ENCODE measurements at places on chromosomes 1 and 21. TPM values are rescaled to one million over a fixed set of nuclear protein-coding genes. Genes with fewer than 3 reads are reported as not detected.

DNA sequence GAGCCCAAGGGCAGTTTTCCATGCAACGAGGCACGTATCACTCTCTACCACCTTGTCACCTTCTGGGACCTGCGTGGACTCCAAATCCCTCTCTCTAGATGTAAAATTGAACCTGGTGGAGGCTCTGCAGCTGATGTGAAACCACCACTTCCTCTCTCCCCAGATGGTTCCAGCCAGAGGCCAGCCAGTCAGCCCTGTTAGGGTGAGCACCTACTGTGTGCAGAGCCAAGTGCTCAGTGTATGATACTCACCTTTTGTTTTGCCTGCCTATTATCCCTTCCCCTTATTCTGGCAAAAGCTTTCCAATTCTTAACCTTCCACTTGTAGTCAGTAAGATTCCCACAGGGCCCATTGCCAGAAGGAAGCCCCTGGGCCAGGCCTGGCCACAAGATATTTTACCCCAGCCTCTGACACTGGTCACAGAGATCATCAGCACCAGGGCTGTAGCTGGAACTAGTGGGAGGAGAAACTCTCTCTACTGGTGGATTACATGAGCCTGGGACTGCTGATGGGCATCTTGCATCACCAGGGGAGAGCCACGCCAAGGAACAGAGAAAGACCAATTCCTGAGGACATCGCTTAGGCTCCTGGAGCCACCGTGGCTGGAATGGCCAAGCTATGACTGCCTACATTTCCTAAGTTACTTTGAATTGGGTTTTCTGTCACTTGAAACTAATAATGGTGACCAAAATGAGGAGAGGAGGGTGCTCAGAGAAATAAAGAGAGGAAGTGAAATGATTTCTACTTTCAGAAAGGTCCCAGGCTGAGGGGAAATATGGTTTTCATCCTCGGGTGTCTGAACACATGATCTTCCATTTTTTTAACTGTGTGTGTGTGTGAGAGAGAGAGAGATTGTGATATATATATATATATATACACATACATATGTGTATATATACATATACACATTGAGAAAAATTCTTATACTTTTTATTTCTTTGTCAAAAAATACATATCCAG is 26.6 kb upstream of the RD3 start:
- no peak for DNase-seq

GRCh38 chr1:68481041-68481440 is 15.8 kb downstream of the DEPDC1 start:
- DNase-seq, result no peak

DNA sequence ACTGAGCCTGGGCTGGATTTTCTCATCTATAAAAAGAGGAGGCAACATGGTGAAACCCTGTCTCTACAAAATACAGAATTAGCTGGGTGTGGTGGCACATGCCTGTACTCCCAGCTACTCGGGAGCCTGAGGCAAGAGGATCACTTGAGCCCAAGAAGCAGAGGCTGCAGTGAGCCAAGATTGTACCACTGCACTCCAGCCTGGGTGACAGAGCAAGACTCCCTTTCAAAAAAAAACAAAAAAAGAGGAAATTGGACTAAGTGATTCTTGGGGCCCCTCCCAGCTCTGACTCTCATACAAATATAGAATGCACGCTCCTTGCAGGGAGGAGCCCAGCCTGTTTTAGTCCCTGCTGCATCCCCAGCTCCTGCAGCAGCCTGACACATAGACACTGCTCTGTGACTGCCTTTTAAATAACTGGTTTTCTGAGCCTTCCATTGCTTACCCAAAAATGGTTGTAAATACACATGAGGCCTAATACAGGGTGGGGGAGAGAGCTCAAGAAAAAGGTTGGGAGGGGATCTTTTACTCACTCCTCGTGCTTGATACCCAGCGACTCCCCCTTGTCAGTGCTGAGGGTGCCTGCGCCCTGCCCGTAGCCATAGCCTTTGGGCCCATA is 17.2 kb downstream of the CSRP1 start:
- no peak for DNase-seq

GRCh38 chr1:44619261-44619900 is 54.9 kb downstream of the TMEM53 start:
- DNase-seq, result no peak

DNA sequence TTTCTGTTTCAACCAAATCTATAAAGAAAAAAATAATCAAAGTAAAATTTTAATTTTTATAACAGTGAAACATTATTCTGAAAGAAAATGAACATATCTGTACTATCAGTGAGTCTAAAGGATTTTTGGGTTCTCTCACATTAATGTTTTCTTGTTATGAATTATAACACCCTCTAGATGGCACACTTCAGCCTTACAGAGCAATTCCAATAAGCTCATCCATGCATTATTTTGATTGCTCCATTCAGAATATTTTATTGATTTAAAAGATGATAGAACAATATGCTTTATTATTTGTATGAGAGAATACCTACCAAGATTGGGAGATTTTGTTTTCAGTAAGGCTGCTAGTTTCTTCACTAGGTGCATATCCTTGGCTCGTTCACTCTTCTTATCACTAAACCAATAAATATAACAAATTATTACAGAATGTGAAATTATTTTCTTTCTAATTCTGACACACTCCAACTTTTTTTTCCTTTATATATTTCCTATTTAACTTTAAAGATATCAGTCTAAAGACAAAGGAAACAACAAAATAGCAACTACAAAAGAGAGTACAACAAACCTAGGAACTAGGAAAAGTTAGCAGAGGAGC is 82.4 kb downstream of the RAB3GAP2 start:
- DNase-seq, result peak; percentile 1

- no peak for DNase-seq
Measured at GRCh38 chr1:11793819-11794218, 11.9 kb downstream of the MTHFR start.

- DNase-seq, result no peak
Measured at GRCh38 chr1:247096544-247096943, 7.6 kb downstream of the ZNF669 start.

The ELF3 gene
- total RNA-seq, result 2.3 TPM

The SLC37A1 gene
- 9.0 TPM for total RNA-seq

DNA sequence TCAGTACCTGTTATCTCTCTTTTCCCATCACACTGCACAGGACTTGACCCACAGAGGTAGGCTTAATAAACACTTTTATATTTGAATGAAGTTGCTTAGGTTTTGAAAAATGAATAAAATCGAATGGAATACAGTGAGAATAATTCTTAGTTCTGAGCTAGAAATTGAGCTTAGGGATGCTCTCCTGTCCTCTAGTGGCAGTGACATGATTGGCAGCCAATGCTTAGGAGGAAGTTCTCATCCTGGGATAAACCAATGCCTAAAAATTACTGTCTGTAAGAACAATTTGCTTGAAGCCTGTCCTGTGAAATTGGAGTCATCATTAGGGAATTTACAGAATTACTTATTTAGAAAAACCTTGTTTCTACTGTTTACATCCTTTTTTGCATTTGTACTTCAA is 21.3 kb upstream of the CYP4X1 start:
- DNase-seq, result no peak

- DNase-seq, result no peak
Measured at GRCh38 chr1:224252479-224252878, 69.4 kb downstream of the DEGS1 start.

The NPL gene
- total RNA-seq, result 10.9 TPM

The CCDC181 gene
- 0.47 TPM for total RNA-seq

DNA sequence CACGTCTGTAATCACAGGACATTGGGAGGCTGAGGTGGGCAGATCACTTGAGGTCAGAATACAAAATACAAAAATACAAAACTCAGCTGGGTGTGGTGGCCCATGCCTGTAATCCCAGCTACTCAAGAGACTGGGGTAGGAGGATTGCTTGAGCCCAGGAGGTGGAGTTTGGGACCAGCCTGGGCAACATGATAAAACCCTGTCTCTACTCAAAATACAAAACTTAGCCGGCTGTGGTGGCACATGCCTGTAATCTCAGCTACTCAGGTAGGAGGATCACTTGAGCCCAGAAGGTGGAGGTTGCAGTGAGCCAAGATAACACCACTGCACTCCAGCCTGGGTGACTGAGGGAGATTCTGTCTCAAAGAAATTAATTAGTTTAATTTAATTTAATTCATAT is 6.5 kb upstream of the ITLN1 start:
- DNase-seq, result no peak

- DNase-seq, result no peak
Measured at GRCh38 chr21:31727181-31727580, 4.7 kb downstream of the SCAF4 start.

The DPYD gene
- total RNA-seq, result 29.4 TPM

DNA sequence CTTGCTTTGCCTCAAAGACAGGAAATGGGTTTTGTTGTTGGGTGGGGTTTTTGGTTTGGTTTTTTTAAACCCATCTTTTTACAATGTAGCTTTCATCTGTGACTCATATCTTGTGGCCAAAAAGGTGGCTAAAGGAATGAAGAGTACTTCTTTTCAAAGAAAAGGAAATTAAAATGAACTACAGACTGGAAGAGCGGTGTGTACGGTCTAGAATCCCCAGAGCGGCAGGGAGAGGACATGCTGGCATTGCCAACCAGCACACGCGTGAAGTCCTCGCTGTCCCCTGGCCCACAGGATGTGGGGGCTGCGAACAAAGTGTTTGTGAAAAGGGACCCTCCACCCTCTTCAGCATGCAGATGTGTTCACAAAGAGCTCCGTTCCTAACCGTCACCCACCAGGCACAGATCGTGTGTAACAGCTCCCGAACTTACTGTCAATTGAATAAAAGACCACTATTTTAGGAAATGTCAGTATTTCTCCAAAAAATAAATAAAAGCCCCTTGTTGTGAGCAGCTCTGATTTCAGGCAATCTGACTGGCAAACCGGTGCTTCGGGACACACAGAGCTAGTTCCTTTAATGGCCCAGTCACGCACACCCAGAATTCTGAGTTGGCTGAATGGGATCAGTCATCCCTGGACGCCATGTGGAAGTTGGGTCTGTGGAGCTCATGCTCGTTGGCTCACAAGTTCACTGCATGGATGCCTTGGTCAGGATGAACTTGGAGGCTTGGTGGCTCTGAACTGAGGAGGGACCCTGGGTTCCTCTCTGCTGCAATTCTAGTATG is 602.9 kb downstream of the NPHP4 start:
- DNase-seq, result no peak

DNA sequence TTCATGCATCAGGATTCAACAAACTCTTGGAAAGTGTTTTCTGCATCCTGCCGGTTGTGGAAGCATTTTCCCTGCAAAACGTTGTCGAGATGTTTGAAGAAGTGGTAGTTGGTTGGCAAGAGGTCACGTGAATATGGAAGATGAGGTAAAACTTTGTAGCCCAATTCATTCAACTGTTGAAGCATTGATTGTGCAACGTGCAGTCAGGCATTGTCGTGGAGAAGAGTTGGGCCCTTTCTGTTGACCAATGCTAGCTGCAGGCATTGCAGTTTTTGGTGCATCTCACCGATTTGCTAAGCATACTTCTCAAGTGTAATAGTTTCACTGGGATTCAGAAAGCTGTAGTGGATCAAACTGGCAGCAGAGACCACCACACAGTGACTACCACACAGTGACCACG is 57.0 kb upstream of the PRDM2 start:
- no peak for DNase-seq

GRCh38 chr21:42741066-42741465 is 87.6 kb downstream of the PDE9A start:
- DNase-seq, result no peak

The LEPROT gene
- 14.8 TPM for total RNA-seq

The CLDN19 gene
- 2.2 TPM for total RNA-seq

DNA sequence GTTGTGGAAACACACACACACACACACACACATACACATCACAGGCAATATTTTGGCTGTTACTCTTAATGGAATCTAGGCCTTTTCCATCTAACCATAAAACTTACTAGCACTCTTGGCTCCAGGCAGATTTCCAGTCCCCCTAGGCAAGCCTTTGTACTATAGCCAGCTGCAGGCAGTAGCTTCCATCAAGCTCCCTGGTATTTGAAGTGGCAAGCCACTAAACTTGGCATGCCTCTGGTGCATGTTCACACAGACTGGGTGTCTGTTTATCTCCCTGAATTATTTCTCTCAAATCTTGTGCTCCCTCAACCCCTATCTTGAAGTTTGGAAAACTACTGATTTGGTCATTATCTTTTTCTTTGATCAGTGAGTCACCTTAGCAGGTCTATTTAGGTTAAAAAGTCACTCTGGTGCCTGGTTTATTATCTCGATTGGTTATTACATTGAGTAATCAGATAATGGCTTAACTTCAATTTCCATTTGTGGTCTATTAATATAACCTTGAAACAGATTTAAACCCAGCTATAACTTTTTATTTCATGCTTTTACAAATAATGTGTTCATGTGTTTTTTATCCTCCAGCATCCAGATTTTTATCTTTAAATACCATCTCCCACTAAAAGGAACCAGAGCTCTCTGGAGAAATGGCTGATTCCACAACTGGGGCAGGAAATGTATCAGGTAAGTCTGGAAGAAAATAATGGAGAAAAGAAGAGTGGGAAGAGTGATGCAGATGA is 2.7 kb upstream of the RBM15 start:
- peak; percentile 62 for DNase-seq

- no peak for DNase-seq
Measured at GRCh38 chr1:211741788-211742187, 66.4 kb upstream of the NEK2 start.

- no peak for DNase-seq
Measured at GRCh38 chr21:30271156-30271555, 11.6 kb downstream of the KRTAP24-1 start.

The BEND5 gene
- total RNA-seq, result 21.8 TPM

GRCh38 chr1:93584261-93585003 is 97.2 kb downstream of the BCAR3 start:
- DNase-seq, result no peak

The PLA2G5 gene
- 0.09 TPM for total RNA-seq

DNA sequence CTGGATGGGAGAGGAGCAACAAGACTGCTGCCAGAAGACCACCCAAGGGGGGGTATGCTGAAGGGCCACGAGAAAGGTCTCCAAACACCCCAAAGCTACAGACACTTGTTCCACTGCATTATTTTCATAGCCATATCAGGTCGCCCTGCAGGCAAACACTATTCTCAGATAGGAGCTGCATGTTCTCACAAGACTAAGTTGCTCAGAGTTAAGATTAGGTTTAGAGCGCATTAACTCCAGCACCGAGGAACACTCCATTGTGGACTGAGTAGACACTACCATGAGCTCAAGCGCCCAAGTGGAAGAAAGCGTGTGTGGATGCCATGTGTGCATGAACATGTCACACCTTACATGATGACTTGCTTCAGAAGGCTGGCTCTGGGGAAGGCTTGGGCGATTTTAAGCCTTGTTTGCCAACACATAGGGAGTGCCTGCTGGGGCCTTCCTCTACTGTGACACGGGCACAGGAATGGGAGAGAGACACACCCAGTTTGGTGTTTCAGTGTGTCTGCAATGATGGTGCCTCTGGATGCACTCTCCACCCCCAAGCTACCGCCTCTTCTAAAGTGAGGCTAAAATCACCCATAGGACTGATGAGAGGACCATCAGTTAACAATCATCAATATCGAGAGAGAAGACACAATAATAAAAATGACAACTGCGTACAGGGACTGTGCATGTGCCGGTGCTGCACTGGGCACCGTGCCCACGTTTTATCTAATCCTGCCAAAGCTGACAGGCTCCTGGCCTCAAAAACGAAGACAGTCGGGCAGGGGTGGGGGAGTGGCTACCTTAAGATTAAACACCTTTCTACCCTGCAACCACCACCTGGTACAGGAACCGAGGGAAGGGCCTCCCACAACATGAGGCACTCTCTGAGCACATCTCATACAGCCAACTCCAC is 34.9 kb downstream of the SSBP3 start:
- DNase-seq, result no peak

The KCNN3 gene
- total RNA-seq, result 1.8 TPM

- DNase-seq, result no peak
Measured at GRCh38 chr1:3785045-3785444, 11.3 kb downstream of the LRRC47 start.

GRCh38 chr1:6059866-6060265 is 14.2 kb downstream of the KCNAB2 start:
- no peak for DNase-seq

Measured in thymus (tissue), 14 donors.